Cerebellum (tissue), 4 donors: ENCODE measurements at places on chromosomes 4 and X. TPM values are rescaled to one million over a fixed set of nuclear protein-coding genes. Genes with fewer than 3 reads are reported as not detected.

MFAP3L gene
- 12.6 TPM for total RNA-seq

SHOX gene
- 0.18 TPM for total RNA-seq

PPP2R2C gene
- 80.5 TPM for total RNA-seq

MAGEA12 gene
- not detected for total RNA-seq

TMEM156 gene
- 0.09 TPM for total RNA-seq

HEPH gene
- 25.8 TPM for total RNA-seq
